ENCODE measurements at places on chromosomes 1 and 21.

GRCh38 chr1:158728510-158729225 lies 8.1 kb upstream of the OR6K3 start:
- DNase-seq, result no peak

- no peak for DNase-seq
Measured at GRCh38 chr1:231628207-231628876, 1.8 kb downstream of the DISC1 start.

DNA sequence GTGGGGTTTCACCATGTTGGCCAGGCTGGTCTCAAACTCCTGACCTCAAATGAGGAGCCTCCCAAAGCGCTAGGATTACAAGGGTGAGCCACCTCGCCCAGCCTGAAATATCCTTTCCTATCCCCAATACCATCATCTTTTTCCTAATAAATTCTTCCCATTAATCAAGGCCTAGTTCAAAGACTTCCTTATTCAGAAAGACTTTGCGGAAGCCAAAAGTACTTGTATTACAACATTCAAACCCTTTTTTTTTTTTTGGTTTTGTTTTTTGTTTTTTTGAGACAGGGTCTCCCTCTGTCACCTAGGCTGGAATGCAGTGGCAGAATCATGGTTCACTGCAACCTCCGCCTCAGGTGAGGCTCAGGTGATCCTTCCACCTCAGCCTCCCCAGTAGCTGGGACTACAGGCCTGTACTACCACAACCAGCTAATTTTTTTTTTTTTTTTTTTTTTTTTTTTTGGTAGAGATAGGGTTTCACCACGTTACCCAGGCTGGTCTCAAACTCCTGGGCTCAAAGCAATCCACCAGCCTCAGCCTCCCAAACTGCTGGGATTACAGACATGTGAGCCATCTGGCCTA lies 7.6 kb downstream of the SLC19A2 start:
- no peak for DNase-seq

DNA sequence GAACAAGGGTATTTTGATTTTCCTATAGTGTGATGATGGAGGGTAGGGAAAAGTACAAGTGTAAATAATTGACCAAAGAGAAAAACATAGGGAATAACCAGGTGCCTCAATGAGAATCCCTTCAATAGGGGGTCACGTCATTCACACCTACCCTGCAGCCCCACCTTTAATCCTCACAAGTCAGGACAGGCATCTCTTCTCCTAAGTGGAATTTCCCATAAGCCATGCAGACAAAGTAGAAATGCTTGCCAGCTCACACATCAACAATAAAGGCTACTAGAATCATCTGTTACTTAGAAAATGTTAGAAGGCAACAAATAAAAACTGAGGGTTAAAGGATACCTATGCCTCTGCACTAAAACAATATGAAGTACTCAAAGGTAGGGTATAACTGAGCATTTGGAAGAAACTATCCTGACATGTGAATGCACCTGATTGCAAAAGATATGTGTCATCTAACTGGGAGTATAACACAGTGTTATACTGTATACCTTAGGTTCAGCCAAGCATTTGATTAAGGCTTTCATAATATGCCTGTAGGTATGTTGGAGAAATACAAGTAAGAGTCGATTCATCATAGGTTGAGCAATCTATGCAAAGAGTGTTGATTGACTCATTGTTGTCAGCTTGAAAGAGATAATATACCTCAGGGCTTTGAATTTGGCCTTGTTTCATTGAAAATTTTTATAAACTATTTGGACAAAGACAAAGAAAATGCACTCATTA lies 32.4 kb upstream of the ATP1A1 start:
- no peak for DNase-seq

GRCh38 chr1:205340676-205341075 lies 16.0 kb downstream of the KLHDC8A start:
- no peak for DNase-seq

- peak; percentile 18 for DNase-seq
Measured at GRCh38 chr1:151944857-151945575, 35.7 kb upstream of the THEM4 start.

GRCh38 chr1:235079443-235080296 lies 49.0 kb downstream of the TOMM20 start:
- peak; percentile 12 for DNase-seq

GRCh38 chr1:78301141-78301540 lies 189.6 kb upstream of the PTGFR start:
- DNase-seq, result no peak

- DNase-seq, result no peak
Measured at GRCh38 chr1:178484698-178485225, 12.0 kb downstream of the CLEC20A start.

DNA sequence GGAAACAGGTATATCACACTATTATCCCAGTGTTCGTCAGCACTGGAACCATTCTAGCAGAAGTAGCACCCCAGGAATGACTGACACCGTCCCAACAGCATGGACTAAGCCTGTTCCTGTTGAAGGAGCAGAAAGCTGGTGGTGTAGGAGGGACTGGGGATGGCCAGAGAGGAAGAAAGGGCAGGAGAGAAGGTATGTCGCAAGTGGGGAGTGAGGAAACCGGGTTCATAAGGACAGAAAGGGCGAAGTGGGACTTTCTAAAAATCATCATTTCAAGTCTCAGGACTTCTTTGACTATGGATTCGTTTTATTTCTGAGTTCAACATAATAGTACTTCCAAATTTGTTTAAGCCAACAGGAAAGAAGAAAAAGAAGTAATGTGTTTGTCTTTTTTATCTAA lies 19.7 kb upstream of the MX1 start:
- DNase-seq, result no peak

GRCh38 chr1:46692811-46693770 lies 21.4 kb downstream of the TEX38 start:
- DNase-seq, result no peak

GRCh38 chr1:185315445-185316071 lies 1.5 kb downstream of the IVNS1ABP start:
- DNase-seq, result no peak
